ENCODE measurements at places on chromosomes 4 and X.

DNA sequence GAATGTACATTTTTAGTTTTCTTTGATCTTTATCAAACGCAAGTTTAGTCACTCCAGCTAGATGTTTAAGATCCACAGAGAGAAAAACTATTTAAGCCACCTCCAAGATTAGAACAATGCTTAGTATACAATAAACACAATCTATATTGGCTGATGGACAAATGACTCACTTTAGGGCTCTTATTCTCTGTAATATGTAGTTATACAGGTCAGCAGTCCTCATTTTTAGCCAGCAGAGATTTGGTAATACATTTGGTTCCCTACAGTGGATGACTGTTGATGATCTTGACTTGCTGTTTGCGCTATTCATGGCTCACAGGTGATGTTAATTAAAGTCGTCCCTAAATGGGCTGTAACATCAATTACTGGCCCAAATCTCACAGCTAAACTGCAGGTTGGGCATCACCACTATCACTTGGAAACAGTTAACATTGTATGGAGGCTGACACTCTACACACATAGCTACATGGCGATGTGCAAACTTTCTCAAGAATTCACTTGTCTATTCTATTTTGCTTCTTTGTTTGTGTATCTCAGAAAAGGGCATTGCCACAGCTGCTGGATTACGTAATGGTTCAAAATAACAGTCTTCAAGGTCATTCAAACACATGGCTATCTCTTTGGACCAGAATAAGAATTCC is 11.8 kb upstream of the DTHD1 start:
- no peak for DNase-seq

DNA sequence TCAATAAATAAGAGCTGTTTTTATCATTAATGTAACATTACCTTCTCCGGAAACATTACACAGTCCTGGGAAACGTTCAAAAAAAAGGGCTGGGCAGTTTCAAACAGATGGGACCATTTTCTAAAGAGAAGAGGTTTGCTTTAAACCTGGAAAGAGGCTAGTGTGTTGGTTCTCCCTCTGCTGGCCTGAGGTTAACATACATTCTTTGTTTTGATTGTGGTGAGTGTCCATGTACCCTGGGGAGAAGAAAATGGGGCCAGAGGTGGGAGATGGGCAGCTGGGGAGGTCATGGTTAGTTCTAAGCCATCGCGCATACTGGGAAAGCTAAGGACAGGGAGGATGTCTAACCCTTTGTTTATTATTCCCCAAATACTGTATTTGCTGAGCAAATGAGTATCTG is 194.7 kb downstream of the CPEB2 start:
- no peak for DNase-seq

- no peak for DNase-seq
Measured at GRCh38 chr4:21507439-21507838, 441.1 kb downstream of the KCNIP4 start.

- no peak for DNase-seq
Measured at GRCh38 chr4:57109411-57109846, 756 bp downstream of the IGFBP7 start.

DNA sequence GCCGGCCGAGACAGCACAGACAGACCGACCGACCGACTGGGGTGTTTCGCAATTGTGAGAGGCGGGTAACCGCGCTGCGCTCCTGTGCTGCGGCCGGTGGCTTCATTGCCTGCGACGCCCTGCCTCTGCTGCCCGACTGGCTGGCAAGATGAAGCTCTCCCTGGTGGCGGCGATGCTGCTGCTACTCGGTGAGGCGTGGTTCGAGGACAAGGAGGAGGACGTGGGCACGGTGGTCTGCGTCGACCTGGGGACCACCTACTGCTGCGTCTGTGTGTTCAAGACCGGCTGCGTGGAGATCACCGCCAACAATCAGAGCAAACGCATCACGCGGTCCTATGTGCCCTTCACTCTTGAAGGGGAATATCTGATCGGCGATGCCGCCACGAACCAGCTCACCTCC is 565.7 kb upstream of the SMIM31 start:
- no peak for DNase-seq

GRCh38 chrX:72477376-72477775 is 95.3 kb downstream of the HDAC8 start:
- no peak for DNase-seq

- DNase-seq = no peak
Measured at GRCh38 chrX:106903291-106903824, at the start of gene RIPPLY1. RIPPLY1 (minus strand) TSS chrX:106903341; CDS start chrX:106903287, 54 bp downstream.

GRCh38 chr4:150874338-150875226 is 140.5 kb downstream of the LRBA start:
- no peak for DNase-seq

- DNase-seq = no peak
Measured at GRCh38 chrX:143664302-143664701, 28.4 kb upstream of the SLITRK4 start.

- no peak for DNase-seq
Measured at GRCh38 chrX:150196285-150196684, 166.8 kb upstream of the MAMLD1 start.

Data from stimulated activated CD8-positive, alpha-beta memory T cell treated with anti-CD3 and anti-CD28 coated beads, Interleukin-7, amount 100 ng/mL, for 1 hour (primary cell).